ENCODE measurements at places on chromosomes 7 and 10.

GRCh38 chr10:69948261-69948660 is 104.4 kb upstream of the MACROH2A2 start:
- DNase-seq = no peak

DNA sequence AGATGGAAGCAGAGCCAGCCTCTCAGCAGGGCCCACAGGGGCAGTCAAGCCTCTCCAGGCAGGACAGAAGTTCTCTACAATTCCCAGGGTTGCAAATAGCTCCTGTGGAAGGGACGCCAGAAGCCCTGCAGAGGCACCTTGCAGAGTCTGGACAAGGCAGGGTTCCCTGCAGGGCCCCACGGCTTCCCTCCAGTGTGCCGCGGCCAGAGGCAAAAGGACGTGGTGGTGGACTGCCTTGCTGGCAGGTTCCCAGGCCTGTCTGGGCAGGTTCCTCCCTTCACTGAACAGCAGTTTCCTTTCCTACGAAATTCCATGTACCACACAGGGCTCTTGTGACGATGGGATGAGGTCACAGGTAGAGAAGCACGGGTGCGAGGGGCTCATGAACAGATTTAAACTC is 25.1 kb downstream of the UPP1 start:
- DNase-seq = no peak

DNA sequence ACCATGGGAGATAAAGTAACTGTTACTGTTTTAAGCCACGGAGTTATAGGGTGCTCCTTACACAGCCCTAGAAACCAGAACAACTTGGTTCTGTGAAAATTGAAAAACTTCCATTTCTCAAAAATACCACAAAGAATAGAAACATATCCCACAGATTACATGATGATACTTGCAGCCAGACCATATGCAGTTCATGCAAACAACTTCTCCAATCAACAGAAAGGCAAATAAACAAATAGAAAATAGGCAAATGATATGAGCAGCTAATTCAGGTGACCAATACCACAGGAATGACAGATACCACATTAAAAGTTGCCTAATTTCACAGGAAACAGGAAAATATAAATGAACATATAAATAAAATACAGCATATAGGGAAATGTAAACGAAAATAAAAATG is 297.5 kb downstream of the HTR7 start:
- no peak for DNase-seq

GRCh38 chr10:102310361-102311024 is 65.2 kb downstream of the GBF1 start:
- DNase-seq = no peak

- no peak for DNase-seq
These were observed 18.1 kb downstream of the RAB11FIP2 start for GRCh38 chr10:118028619-118029018.

DNA sequence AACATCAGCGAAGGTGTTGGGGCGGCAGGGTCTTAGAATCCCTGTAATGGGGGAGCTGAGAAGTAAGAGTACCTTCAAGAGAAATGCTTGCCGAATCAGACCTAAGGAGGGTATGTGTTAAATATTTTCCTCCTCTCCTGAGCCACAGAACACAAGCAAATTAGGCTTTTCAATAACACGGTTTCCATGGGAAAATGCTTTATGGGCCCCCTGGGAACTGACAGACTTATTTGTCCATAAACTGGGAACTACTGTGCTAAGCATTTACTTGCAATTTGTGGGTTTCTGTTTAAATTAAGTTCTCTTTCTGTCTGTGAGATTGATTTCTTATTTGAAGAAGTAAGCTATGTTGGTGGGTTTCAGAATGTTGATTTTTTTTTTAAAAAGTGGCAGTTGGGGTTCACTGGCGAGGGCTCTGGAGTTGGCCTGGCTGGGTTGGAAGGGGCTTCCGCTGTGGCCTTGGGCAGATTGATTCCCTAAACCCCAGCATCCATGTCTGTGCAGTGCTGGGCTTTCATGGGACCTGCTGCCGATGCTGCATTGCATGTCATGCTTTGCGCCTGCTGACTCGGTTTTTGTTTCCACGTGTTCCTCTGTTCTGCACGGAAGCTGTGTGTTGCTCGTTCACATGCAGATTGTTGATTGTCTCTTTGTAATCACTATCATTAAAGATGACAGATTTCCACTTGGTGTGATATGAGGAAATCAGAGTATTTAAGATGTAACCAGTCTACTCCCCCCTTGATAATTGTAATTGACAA is 7.2 kb downstream of the RBM17 start:
- DNase-seq = no peak

DNA sequence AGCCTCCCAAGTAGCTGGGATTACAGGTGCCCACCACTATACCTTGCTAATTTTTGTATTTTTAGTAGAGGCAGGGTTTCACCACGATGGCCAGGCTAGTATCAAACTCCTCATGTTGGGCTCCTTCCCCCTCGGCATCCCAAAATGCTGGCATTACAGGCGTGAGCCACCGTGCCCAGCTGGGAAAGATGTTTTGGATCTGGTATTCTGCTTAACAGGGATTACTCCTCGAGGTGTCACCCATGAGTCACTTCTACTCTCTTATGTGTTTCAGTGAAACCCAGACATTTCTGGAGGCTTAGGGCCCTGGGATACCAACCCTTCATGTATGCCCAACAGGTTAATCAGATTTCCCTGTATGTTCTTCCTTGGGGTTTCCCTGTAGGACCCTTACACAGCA is 11.8 kb upstream of the OPN4 start:
- no peak for DNase-seq

DNA sequence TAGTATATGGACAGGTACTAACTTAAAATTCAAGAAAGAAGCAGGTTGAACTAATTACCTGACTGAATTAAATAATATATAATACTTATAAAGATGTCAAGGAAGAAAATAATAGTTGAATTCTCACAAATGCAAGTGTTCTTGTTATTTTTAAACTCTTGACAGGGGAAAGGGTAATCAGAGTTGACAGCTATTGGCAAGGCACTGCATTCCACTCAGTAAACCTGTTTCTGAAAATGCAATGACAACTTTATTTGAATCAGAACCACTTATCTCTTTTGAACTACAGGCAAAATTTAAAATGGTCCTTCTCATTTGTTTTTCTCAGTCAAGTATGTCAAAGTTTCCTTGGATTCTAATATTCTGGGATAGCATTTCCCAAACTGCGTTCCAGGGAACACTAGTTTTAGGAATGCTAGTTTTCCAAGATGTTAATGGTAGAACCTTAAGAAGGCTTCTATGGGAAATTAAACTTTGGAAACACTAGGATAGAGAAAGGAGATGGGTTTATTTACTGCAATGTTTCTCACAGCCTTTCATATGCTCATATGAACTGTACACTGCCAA is 103.7 kb upstream of the LRRN3 start:
- no peak for DNase-seq

- DNase-seq = no peak
These were observed 117.6 kb upstream of the FERD3L start for GRCh38 chr7:19262826-19263225.

DNA sequence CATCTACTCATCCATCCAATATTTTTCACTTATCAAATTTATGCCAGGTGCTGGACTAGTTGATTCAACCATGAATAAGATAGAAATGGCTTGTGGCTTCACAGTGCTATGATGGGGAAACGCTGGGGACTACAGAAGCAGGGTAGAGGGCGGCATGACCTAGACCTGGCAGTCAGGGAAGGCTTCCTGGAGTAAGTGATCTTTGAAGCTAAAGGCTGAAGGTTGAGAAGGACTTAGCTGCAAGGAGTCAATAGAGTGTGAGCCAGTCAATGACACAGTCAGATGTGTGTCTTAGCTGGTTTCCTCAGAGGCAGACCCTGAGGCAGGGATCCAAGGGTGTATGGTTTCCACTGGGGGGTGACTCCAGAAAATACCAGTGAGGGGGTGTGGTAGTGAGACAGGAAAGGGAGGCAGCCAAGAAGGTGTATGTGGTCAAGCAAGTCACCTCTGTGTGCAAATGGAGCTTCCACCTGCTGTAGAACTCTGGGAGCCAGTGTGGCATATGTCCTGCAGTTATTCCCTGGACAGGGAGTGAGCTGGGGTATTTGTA is 10.3 kb downstream of the PRF1 start:
- no peak for DNase-seq

DNA sequence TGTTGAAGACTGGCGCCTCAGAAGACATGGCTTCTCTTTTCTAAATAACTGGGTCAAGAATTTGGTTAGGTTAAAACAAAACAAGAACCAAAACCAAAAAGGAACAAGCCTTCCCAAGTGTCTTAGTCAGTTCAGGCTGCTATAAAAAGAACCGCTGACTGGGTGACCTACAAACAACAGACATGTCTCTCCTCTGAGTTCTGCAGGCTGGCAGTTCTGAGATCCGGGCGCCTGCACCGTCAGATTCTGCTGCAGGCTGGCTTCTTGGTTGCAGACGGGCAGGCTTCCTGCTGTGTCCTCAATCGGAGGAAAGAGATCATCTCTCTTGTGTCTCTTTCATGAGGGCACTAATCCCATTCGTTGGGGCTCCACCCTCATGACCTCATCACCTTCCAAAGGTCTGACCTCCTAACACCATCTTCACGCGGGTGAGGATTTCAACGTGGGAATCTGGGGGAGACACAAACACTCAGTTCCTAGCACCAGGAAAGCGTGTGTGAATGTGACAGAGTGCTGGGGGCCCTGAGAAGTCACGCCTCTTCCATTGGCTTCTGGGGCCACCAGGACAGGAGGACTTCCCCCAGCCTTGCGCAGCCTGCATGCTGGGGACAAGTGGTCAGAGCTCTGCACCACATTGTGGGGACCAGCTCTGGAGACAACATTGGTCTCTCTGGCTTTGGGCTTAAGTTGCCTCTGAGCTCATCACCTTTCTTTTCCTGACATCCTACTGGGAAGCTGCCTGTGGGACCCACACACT is 63.1 kb downstream of the ASB13 start:
- no peak for DNase-seq

DNA sequence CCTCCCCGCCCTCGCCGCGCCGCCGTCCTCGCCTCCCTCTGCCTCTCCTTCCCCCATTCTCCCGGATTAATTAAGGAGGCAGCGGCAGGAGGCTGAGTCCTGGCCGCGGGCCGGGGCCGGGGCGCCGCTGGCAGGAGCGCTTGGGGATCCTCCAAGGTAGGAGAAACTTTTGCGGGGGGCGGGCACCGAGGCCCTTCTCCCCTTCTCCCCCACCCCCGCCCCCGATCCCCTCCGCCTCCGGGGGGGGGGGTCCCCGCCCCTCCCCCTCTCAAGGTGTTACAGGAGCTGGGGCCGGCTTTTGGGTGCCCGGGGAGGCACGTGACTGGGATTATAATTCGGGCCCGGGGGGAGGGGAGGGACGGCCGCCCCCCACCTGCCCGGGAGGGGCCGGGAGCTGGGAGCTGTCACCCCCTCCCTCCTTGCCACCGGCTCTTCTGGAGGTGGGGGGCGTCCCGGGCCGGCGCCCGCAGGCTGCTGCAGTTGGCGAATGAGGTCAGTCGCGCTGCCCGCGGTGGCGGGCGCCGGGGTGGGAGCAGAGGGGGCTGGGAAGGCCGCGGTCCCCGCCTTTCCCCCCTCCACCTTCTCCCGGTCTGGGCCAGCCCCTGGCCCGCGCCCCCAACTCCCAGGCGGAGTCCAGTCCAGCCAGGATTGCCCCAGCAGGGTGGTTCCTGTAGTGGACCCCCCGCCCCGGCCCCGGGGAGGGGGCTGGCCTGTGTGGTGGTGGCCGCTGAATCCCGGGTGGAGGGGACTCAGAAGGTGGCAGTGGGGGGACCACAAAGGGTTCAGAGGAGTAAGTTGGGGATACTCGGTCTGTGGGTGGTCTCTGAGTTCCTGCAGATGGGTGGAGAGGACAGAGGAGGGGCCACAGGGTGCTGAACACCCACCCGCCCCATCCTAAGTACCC is 567 bp downstream of the GTF2IRD1 start:
- no peak for DNase-seq

DNA sequence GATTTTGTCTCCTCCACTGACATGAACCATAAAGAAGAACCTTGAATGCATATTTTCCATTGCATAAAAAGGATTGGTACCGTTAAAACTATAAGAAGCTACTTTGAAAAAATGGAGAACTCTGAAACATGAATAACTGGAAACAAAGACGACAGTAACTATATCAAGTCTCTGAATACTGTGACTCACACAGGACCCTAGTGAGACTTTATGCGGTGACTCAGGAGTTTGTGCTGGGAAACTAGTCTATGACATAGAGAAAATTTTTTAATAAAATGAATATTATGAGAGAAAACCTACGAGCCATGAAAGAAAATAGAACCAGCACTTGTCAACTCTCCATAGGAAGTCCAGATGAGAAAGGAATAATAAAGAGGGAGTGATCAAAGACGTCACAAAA is 339.9 kb upstream of the ADARB2 start:
- DNase-seq = no peak

DNA sequence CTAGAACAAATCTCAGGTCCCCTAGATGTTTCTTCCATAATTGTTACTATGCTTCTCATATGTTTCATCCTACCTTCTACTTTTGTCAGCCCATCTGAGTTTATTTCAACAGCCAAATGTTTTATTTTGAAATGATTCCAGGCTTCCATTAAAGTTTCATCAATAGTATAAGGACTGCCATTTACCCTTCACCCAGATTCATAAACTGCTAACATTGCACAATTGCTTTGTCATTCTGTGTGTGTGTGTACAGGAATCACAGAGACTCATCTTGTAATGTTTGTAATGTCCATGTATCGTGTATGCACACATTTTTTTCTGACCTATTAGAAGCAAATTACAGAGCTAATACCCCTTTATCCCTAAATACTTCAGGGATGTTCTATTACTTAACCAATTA is 25.5 kb downstream of the MMRN2 start:
- no peak for DNase-seq

GRCh38 chr10:30853066-30853465 is 178.6 kb downstream of the ZNF438 start:
- no peak for DNase-seq

- DNase-seq = no peak
These were observed 56.4 kb downstream of the ICA1 start for GRCh38 chr7:8205537-8205936.

DNA sequence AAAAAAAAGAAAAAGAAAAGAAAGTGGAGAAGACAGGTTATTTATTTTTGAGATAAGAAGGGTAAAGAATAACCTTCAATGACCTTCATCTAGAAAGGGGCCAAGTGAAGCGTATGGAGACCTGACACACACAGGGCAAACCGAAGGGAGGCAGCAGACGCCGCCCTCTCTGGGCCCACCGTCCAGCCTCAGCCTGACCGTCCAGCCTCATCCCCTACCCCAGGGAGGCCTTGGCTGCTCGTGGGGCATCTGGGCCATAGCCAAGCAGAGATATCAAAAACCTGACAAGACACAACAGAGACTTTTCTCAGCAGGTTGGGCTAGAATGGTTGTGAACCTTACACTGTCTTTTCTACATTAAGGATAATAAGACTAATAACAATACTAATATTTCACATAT is 10.9 kb downstream of the PRKAG2 start:
- no peak for DNase-seq
